ENCODE measurements at places on chromosomes 3 and 15.

DNA sequence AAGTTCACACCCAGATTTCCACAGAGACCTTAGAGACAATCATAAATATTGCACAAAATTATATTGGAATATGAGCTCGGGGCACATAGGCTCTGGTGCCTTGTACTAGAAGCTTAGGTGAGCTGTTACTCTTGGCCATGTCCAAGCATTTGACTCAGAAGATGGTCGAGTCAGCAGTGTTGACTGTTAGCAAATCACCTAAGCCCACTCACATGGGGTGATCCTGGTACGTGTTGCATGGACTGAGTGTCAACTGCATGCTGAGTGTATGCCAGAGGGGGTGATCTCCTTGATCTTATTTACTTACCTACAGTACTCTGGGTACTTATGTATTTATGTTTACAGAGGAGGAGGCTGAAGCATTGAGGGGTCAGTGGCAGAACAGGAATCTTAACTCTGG is 14.0 kb downstream of the SMAD3 start:
- DNase-seq, result no peak

DNA sequence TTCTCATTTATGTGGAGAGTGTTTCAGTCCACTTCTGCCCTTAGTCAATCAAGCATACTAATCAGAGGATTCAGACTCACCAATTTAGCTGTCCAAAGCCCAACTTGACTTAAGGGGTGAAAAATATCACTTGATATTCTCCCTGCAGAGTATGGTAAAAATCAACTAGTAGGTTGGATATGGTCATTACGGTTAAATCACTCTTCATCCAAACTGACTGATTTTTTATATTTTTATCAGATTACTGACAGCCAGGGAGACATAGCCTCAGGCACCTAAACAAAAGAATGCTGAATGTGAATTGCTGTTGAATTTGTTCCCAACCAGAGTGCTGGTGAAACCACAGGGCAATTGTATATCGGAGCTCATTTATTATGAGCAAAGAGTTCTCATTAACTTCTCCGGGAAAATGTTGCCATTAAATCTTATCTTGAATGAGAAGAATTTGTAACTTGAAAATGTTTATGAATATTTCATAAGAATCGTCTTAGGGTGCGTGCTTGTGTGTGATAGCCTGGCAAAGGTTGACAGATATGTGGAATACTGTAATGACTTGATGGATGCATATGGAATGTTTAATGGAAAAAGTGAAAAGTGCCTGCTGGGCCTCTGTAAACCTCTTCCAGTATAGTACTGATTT is 411.2 kb downstream of the NAALADL2 start:
- DNase-seq, result no peak

DNA sequence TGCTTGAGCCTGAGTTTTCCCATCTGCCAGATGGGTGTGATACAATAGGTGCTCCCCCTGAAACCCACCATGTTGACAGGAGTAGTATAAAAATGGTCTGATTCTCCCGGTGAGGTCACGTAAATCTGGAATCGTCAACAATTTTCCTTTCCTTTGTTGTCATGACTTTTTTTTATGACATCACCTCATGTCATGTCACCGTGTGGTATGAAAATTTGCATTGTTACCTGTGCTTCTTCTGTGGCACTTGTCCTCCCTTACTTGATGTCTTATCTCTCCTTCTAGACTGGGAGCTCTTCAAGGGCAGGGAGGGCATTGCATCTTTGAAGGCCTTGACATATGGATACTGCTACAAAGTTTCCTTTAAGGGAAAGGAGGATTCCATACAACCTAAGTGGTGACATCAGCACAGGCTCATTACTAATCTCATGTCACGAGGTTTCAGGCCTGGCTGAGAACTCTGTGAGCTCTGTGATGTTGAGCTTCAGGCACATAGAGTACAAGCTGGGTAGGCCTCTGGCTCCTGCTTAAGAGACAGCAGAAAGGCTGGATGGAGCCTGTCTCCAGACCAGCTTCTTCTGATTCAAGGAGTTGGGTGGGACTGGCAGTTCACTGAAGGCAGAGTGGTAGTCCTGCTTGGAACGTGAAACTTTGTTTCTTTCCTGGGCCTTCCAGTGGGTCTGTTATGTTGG is 66.3 kb downstream of the LPP start:
- no peak for DNase-seq

DNA sequence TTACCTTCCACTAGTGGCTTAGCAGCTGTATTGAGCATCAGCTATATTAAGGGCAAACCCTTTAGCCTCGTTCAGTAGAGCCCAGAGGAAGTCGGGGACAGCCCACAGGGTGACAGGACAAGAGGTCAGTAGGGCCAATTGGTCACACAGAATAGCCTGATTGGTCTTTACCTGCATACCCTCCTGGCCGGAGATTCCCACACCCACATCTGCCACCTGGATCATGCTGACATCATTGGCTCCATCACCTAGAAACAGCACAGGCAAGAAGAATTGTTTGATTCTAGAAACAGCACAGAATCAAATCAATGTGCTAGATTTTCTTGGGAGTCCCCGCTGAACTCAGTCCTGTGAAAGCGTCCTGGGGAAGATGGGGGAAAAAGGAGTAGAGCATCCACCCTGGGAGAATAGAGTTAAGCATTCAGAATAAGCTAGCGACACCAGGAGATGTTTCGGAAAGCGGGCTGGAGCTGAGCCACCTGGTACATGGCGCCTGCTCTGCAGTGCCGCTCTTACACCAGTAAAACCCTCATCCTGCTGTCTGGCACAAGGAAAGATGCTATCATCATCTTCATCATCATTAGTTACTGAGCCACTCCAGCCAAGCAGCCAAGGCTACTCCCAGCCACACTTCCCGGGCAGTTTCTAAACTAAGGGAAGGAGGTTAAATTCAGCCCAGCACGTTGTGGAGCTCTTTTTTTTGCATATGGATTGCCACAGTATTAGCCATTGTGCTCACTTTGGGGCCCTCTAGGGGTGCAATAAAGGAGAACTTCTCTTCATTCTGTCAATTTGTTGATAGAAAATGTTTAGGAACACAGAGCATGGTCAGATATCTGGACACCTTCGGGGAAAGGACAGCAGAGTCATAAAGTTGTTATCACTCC is 171.3 kb downstream of the ATP10A start:
- DNase-seq, result no peak

DNA sequence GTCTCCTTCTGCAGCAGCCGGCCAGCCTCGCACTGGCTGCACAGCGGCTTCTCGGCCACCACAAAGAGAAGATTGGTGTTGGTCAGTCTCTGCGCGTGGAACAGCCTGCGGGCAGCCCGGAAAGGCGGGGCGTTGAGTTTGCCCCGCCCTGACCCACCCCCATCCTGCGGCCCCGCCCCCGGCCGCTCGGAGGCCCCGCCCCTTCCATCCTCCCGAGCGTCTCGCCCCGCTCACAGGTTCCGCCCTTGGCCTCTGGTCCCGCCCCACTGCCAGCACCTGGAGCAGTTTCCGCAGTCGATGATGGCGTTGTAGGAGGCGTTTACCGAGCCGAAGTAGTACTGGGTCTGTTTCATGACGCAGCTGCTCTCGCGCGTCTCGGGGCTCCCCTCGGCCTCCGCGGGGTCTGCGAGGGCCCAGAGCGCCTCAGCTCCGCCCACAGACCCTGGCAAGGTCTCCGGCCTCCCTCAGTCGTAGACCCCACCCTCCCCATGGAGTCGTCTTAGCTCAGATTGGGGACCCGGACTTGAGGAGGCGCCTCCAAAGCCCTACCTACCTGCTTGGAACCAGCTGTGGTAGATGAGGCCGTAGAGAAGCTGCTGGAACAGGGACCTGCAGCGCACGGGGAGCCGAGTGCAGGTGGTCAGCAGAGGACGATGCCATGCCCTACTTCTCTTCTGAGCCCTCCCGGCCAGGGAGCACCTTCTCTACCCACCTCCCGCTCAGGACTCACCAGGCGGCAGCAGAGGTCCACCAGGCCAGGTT is 5.9 kb upstream of the TMEM115 start:
- peak; percentile 97 for DNase-seq

DNA sequence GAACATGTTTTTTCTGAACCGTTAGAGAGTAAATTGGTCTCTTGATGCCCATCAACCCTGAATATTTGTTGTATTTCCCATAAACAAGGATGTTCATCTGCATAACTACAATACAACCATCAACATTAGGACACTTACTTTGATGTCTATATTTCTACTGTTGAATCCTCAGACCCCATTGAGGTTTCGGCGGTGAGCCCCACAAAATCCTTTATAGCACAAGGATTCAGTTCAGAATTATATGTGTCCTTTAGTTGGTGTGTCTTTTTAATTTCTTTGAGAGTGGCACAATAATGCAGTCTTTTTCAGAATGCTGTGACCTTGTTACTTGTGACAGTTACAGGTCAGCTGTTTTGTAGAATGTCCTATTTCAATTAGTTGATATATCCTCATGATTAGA is 158.0 kb downstream of the FNDC3B start:
- no peak for DNase-seq

DNA sequence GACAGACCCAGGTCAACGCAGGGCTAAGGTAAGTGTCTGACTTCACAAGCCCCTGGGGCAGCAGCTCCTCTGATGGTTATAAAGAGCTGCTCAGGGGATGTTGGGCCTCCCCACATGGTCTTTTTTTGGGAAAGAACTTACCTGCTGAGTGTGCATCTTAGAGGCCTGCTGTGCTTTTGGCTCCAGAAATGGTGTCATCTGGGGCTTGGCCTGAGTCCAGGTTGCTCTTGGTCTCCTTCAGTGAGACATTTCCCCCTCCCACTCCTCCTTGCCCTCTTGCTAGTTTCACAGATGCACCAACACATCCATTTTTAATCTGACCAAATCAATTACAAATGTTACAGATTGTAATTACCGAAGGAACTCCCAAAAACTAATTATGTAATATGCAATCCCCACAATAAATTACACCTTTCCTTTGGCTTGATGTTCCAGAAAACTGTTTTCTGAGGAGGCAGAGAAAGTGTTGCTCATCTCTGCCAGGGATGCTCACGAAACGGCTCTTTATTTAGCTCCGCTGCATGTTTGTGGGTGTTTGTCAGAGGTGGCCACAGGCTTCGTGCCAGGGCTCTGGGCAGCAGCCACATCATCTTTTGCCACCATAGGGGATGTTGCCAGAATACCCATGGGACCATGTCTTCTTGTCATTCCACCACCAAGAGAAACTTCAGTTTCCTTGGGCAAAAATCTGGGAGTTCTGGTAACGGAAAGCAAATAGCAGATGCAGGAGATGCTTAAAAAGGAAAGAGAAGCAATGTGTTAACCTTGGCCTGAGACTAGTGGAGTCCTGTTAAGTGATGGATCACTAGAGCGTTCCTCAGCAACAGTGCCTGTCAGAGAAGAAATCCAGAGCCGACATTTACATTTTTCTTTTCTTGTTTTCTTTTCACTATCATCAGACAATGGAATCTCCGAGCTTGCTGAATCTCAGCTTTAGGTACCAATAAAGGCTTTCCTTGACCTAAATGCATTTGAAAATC is 799.9 kb downstream of the AGBL1 start:
- DNase-seq, result no peak

DNA sequence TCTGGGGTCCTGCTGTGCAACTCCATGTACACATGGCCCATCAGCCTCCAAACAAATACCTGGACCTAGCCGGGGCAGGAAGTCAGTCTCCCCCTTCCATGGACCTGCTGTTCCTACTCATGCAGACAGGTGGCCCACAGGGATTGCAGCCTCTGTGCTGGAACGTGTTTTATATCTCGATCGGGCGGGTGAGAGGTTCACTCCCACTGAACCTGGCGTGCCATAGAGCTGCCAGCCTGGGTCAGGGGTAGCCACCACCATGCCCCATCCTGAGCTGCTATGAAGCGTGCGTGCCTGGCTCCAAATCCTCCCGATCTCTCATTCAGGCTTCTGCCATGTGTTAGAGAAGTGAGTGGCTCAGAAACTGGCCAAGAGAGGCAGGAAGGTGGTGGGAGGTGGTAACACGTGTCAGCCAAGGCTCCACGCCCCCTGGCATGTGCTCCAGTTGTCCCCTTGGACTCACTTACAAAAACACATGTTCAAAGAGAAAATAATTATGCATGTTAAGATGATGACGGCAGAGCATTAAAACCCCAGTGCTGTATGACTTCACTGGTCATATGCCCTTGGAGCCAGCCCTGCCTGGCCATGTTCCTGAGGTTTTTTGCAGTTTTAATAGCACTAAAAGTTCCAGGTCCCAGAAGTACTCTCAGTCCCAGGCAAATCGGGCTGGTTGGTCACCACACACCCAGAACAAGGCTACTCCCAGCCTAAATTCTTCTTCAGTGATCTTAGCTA is 30.6 kb downstream of the CTSH start:
- no peak for DNase-seq

DNA sequence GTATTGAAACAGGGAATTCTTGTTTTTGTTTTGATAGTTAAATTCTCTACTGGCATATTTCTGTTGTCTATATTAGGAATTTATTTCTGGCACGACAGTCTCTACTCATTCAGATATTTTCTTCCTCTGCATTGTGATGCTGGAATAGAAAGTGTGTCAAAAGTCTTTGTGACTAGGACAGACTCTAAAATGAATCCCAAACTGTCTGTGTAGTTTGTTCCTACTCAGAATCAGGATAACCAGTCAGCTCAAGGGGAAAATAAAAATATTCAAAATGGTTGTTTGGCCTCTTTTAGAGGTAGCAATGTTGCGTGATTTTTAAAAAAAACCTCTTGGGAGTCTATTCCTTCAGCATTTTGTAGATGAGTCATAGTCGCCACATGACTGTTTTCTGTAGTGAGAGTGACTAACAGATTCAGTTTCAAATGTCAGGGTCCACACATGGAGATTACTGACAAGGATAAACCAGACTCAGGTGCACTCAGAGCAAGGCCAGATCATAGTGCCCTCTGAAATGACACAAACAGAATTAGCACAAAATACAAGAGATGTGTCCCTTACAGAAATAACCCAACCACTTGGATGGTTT is 13.1 kb downstream of the SLC7A14 start:
- DNase-seq, result peak; percentile 41

GRCh38 chr15:53133255-53133850 is 343.2 kb upstream of the ONECUT1 start:
- no peak for DNase-seq

- no peak for DNase-seq
Observed at GRCh38 chr3:25973122-25973521, 183.2 kb downstream of the OXSM start.

DNA sequence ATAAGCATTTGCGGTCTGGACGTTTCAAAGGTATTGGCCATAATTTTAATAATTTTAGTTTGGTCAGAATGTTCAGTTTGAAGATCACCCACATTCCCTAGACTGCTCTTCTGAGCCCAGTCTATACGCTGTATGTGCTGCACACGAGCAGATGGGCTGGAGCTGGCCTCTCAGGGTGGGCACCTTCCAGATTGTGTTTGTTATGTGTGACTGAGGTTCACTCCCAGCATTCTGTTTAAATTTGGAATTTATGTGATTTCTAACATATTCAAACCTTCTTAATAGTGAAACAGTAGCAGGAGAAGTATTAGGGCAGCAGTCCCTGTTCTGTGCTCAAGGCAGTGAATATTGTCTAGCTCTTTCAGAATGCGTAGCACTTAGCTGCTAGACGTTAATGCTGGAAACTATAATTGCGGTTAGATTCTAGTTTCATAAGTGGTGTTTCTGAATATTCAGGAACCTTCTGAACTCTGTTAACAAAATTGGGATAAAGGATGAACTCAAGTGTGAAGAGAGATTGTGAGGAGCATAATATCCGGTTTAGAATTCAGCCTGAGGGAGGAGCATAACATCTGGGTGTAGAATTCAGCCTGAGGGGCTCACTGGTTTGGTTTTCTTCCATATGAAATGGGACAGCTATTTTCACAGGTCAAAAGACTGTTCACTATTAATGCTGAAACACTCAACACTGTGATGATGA is 68.6 kb upstream of the RPL35A start:
- no peak for DNase-seq

GRCh38 chr3:152197937-152198336 is 70.8 kb upstream of the MBNL1 start:
- no peak for DNase-seq

Data from GM13976 (cell line).